ENCODE measurements at places on chromosomes 7 and 10.

- no peak for DNase-seq
Observed at GRCh38 chr10:55160655-55161283, 359.7 kb upstream of the PCDH15 start.

GRCh38 chr7:51335057-51335456 lies 18.4 kb upstream of the COBL start:
- no peak for DNase-seq

- no peak for DNase-seq
Observed at GRCh38 chr7:27198871-27199801, 755 bp downstream of the HOXA13 start.

- no peak for DNase-seq
Observed at GRCh38 chr10:33233221-33233620, 101.2 kb downstream of the NRP1 start.

DNA sequence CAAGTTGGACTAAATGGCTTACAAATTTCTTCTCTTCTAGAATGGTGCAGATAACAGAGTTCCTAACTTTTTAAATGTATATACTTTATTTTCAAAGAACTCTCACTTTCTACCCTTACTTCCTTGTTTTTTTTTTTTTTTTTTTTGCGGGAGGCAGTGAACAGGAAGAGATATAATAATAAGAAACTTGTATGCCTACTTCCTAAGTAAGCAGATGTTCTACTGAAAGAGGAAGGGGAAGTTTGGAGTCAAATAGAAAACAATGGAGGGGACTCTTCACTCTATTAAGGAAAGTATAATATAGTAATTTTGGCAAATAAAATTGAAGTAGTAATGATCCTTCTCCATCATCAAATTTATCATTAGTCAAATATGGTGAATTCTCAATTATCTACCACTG lies 754.0 kb downstream of the KCNMA1 start:
- DNase-seq: no peak

GRCh38 chr7:141304291-141304690 lies 230.4 kb downstream of the TMEM178B start:
- DNase-seq: no peak

DNA sequence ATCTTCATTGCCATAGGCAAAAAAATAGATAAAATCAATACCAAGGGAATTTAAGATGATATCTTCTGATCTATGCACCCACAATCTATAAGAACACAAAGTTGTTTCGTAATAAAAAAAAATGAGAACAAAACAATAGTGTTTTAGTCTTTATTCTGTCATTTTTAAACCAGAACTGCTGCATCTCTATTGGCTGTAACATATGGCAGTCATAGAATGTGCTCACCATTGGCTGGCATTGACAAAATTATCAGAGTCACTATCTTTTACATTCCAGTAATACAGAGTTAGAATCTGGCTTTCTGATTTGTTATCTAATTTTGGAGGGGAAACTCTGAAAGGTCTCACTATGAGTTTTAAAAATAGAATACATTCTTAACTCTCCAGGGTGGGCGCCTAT lies 138.6 kb upstream of the CCDC6 start:
- DNase-seq: no peak

GRCh38 chr7:3218411-3219225 lies 82.4 kb upstream of the SDK1 start:
- no peak for DNase-seq

DNA sequence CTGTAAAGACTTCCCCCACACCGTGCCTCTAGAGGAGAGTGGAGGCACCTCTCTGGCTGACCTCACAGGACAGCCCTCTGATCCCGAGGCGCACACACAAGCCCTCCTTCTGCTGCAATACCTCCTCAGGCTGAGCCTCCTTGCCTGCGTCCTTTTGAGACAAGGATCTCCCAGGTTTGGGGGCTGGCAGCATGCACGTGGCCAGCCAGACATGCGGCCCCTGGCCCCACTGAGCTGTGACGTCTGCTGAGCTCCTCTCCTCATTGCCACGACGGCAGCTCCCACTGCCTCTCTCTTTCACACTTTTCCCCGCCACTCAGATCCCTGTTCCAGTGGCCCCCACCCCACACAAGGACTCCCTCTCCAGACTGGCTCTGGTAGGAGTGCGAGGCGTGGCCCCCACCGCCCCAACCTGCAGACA lies 12.2 kb upstream of the DNAAF5 start:
- DNase-seq: no peak

DNA sequence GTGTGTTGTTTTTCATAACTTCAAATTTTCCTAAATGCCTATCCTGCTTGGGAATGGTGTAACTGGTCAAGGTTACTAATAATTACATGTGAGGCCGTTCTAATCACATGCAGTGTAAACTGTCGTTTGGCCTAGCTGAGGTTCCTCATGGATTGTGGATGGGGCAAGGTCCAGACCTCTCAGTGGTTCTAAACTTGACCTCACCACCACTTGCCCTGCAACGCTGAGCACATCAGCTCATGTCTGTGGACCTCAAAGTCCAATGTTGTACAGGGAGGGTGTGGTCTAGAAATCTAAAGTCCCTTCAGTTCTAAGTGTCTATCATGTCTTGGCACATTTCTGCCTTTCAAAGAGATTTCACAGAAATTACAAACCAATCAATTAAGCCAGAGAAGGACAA lies 15.6 kb downstream of the RBP3 start:
- no peak for DNase-seq

All from stimulated activated CD8-positive, alpha-beta memory T cell treated with anti-CD3 and anti-CD28 coated beads, Interleukin-2, amount 100 ng/mL, for 1 hour (primary cell).